ENCODE measurements at places on chromosomes 12 and 14.

DNA sequence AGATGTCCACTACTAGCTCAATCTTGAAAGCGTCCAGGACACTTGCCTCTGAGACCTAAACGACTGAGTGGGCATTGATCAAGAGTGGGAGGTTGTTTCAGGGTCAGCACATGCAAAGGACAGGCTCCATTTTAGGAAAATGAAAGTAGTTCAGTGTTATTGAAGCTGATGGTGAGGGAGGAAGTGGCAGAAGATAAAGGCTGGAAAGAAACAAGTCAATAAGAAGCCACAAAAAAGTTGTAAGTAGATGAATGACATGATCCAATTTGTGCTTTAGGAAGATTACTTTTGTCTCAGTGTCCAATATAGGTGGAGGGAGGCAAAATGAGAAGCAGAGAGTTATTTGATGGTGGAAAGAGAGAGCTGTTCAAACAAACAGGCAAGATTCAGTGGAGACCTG is 22.0 kb downstream of the GPR65 start:
- DNase-seq: no peak

GRCh38 chr12:30440826-30441602 is 254.7 kb downstream of the IPO8 start:
- no peak for DNase-seq

- peak; percentile 24 for DNase-seq
Measured at GRCh38 chr12:49428793-49429192, 61.5 kb downstream of the SPATS2 start.

DNA sequence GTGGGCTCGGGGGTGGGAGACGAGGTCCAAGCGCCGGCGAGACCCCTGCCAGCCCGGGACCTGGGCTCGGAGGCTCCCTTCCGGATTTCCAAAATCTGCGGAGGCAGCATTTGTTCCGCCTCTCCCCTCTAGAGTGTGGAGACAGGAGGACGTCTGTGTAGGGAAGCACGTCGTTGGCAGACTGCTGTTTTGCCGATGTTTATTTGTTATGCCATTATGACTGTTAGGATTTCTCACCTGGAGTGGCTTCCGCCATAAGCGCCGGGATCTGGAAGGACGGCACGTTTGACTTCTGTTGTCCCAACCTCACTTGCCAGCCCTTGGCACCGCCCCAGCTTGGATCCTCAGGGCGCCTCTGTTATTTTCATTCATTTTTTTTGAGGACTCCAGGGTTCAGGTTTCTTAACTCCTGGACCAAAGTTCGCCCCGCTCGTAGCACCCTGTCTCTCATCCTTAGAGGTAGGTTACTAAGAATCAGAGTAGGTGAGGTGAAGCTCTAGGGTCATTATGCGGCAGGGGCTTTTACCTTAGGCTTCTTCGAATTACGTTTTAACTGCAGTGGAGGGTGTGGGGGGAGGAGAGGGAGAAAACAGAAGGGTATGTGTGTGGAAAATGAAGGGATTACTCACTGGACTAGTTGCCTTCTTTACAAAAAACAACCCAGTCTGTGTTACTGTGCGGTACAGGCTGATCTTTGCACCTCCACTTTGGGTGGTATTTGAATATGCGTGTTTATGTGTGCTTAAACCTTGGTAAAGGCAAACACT is 547 bp upstream of the PYGL start:
- DNase-seq: peak; percentile 74

DNA sequence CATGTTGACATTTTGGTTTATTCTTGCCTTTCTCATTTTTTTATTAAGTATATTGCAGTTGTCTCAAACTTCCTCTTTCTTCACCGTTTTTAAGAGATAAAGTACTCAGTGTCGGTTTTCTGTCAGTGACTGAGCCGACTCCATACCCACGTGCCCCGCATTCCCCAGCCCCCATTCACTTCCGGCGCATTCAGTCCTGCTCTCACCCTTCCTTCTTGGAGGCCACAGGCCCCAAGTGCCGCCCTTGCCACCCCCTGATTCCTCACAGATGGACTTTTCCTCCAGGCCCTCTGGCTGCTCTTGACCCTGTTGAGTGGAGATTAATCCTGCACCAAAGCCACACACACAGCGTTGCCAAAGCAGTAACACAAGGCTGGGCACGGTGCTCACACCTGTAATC is 19.1 kb upstream of the DNAH10 start:
- DNase-seq: no peak

GRCh38 chr12:43459285-43459684 is 92.7 kb downstream of the ADAMTS20 start:
- no peak for DNase-seq

GRCh38 chr12:128909653-128910052 is 56.4 kb downstream of the GLT1D1 start:
- DNase-seq: no peak

DNA sequence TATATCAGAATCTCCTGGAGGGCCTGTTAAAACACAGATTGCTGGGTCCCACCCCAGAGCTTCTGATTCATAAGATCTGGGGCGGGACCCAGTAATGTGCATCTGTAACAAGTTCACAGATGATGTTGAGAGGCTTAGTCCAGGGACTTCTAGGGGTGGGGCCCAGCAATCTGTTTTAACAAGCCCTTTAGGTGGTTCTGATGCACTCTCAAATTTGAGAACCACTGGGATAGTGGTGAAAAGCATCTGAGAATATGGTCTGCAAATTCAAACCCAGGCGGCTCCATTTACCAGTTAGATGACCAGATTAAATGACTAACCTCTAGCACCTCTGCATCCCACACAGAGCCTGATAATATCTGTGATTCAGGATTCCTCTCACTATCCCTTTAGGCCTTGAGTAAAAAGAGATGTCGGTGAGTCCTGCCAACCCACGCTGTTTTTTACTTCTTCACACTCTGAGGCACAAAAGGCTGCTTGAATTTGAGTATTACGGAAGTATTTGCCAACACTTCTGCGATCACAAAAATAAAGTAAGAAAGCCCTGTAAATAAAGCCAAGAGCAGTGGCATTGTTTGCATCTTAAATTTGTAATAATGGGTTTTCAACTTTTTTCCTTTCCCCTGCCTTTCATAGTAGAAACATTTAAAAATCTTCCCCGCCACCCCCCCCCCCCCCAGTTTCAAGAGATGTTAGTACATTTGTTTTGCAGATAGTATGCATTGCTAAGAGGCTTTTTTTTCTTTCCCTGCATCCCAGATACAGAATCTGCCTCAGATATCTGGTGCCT is 1.8 kb upstream of the FRS2 start:
- DNase-seq: no peak

- no peak for DNase-seq
Measured at GRCh38 chr12:24659016-24659415, 289.9 kb downstream of the BCAT1 start.

DNA sequence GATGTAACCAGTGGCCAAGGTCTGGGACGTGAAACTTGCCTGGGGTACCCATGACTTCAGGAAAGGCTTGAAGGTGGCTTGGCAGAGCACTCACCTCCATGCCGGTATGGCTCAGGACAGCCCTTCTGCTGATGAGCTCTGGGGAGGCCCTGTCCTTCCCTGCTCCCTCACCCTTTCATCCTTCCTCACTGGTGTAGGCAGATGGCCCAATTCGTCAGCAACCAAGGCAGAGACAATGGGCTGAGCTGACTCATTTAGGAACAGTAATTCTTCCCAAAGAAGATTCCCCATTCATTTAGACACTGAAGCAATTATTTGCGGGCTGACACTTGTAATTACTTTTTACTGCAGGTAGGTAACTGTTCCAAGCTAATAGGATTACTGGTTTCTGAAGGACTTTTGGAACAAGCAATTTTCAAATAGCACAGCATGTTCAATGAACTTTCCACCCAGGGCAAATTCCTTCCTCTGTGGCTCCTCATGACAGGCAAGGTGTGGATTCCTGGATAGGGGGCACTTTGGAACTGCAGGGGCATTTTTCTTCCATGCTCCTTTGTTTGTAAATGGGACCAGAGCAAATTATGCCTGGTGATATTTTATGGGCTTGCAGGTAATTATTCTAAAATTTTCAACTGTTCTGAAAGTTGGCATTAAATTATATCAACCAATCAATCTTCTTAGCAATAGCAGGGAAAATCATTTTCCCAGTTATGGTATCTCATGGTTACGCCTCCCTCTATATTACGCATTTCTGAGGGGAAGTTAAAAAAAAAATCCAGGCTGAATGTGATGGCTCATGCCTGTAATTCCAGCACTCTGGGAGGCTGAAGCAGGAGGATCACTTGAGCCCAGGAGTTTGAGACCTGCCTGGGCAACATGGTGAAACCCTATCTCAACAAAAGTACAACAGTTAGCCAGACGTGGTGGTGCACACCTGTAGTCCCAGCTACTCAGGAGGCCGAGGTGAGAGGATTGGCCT is 24.1 kb upstream of the NRDE2 start:
- no peak for DNase-seq

DNA sequence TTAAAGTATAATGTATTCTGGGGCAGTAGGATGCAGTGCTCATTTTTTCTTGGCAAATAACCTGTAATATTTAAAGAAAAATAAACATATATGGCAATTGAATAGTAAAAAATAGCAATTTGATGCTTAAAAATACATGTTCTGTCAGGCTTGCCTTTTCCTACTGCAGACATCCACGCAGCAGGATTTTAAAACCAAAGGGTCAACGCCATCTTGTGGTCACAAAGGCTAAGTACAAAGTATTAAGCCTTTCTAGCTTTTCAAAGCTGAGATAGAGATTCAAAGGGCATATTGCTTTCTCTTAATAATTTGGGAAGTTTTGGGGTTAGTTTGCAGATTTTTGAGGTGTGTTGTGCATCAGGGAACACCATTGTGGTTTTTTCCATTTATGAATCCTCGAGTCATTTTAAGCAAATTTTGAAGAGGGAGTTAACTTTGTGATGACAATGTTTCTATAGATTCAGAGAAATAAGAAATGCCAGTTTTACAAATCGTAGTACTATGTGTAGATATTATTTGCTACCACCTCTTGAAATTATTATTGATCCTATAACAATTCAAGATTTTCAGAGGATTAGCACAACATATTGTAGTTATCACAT is 4.7 kb upstream of the CCER1 start:
- peak; percentile 39 for DNase-seq

- no peak for DNase-seq
Measured at GRCh38 chr12:105222284-105222655, 13.7 kb downstream of the APPL2 start.

DNA sequence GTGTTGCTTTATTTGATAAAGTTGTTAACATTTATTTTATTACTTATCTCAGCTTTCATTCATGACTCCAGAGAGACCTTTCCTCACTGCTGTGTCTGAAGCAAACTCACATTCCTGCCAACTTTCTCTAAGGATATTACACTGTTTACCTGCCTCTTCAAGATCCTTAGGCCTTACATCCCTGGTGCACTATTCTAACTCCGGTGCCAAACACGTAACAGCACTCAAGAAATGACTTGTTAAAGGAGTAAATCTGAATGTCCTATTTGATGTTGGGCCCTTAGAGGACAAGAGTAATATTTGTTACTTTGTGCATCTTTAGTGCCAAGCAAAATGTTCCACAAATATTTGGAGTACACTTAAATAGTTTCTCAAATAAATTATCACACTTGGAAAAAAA is 324.1 kb upstream of the FLRT2 start:
- DNase-seq: no peak

DNA sequence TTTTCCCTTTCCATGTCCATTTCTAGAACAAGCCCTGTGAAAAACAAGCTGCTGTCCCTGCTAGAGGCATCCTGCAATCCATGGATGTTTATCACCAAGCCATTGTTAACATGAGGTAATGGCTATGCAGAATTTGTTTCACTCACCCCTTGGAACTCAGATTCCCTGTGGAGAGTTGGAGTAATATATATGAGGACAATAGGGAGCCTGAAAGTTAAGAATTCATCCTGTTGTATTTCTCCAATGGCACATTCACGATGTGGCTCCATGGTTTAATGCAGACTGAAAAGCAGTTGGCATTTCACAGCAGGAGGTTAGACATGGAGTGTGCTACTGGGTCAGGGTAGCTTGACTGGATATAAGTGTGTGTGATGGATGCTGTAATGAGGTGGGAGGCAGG is 32.4 kb downstream of the GPR65 start:
- no peak for DNase-seq

GRCh38 chr14:24317141-24317928 is 6.0 kb downstream of the LTB4R start:
- no peak for DNase-seq

GRCh38 chr14:57866199-57866705 is 360 bp upstream of the SLC35F4 start:
- no peak for DNase-seq

- no peak for DNase-seq
Measured at GRCh38 chr14:100731846-100732765, 5.4 kb downstream of the DLK1 start.

DNA sequence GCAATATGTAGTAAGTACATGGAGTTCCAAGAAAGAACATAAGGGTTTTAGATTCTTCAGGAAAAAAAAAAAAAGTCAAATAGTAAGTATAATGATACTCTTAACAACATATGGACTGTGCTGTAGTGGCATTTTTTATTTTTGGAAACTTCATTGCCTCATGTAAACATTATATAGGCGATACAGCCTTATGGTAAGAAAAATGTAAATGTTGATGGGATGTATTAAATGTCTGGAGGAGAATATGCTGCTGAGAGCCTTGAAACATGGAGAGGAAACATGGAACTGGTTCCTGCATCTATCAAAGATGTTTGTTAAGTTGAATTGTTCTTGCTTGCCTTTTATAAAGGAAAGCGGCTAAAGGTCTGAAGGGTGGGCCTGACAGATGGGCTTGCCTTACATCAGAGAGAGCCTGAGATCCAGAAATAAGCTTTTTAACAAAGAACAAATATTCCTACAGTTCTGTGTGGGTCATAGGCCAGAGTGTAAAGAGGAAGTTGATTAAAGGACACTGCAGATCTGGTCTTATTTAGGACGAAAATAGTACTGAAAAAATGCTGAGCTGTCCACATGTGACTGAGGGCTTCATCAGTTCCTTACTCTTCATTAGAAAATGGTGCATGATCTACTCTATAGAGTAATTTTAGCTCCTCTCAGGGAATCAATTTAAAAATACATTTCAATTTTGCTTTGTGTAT is 448.1 kb upstream of the DCN start:
- DNase-seq: no peak

DNA sequence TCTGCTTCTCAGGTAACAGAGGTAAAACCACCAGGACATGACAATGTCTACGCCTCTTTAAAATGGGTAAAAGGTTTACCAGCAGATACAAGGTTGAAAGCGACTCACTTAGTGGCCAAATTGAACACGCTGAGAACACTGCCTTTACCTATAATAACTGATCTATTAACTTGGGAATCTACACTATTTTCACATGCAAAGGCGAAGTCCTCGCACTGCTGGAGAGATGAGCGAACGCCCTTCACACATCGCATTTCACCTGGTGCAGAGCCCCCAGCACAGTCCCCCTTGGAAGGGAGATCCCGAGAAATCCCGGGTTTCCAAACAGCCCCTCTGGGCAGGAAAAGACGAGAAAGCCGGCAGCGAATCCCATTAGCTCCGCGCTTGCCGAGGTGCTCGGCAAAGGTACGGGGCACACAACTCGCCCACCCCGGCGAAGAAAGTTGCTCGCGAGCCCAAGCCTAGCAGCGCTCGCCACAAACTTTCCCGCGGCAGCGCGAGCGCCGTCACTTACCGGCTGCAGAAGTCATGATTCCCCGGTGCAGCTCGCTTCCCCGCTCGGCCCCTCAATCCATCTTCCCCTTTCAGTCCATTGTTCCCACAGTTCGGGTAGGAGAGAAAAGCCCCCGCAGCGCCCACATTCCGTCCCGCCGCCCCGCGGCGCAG is 423 bp downstream of the FGD6 start:
- no peak for DNase-seq
